Mucosa of gallbladder (tissue), 1 donor: ENCODE measurements at places on chromosomes 13 and 19. TPM values are rescaled to one million over a fixed set of nuclear protein-coding genes. Genes with fewer than 3 reads are reported as not detected.
A peak's percentile ranks its signal among the peaks of the same experiment; 100 is the strongest.

Gene ZNF492
- 0.14 TPM for total RNA-seq

Gene KCNN4
- total RNA-seq, result 10.5 TPM

Gene RASAL3
- 9.7 TPM for total RNA-seq

Gene TECR
- total RNA-seq, result 149 TPM

Gene TNFAIP8L1
- 7.3 TPM for total RNA-seq

Gene DNAAF3
- 7.3 TPM for total RNA-seq

Gene ATXN8OS
- total RNA-seq, result not detected

Gene GPR12
- not detected for total RNA-seq

Gene CDC16
- 54.2 TPM for total RNA-seq

Gene EGLN2
- 114 TPM for total RNA-seq

Gene CFAP97D2
- not detected for total RNA-seq

Gene LRRC63
- total RNA-seq, result 0.69 TPM

Gene ZBTB32
- 0.43 TPM for total RNA-seq

Gene CEACAM16
- 0.12 TPM for total RNA-seq

Gene CADM4
- total RNA-seq, result 20.6 TPM

Gene IGSF23
- total RNA-seq, result not detected

- no peak for DNase-seq
These were observed 3.7 kb downstream of the NFKBID start for GRCh38 chr19:35896643-35897040.

- no peak for DNase-seq
These were observed 2.9 kb downstream of the SUPT5H start for GRCh38 chr19:39448271-39448670.

- no peak for DNase-seq
These were observed 7.2 kb downstream of the SHC2 start for GRCh38 chr19:453606-454005.

DNA sequence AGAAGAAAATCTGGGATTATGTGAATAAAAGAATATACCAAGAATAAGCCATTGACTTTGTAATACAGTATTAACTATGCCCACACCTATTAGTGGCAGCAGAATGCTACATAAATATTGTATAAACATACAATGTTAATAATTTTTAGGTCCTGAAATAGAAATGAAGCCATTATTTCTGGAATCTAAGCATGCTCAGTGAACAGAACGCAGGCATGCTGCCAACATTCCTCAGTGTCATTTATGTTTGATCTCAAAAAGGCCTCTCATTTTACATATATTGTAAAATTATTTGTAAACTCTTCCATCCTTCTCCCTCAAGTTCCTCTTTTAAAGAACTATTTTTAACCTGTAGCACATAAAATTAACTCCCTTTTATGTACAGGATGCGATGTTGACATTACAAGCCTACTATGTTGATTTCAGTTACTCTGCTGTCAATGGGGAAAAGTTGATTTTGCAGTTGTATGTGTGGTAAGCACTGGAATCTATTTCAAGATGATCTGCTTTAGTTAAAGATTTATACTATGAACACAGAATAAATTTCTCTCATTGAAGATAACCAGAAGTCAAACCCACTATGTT lies 118.8 kb downstream of the VWA8 start:
- no peak for DNase-seq

- DNase-seq, result peak; percentile 68
These were observed 29.1 kb downstream of the PAK4 start for GRCh38 chr19:39154629-39155100.

DNA sequence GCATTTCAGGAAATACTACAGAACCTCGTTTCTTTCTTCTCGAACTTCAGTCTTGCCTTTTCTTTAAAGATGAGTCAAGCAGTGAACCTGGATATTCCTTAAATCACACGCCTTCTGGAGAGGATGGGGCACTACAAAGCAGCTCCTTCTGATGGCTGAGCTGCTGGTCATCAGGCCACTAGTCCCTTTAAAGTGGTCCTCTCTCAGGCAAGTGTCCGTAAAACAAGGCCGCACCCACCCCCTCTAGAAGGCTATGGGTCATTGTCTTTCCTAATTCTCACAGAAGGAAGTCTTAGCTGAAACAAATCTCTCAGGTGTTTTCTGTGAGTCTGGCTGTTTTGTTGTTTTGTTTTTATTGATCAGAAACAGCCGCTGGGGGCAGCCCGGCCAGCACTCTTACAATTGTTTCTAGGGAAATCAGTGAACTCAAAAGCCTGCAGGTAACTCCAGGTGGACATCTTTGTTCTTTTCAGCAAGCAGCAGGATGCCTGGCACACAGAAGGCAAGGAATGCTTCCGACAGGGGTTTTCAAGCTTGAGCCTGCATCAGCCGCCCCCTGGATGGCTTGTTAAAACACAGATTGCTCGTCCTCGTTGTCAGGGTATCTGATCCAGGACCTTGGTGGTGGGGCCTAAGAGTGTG lies 45.4 kb downstream of the MBNL2 start:
- no peak for DNase-seq

- DNase-seq, result peak; percentile 93
These were observed 6.8 kb upstream of the ARRDC2 start for GRCh38 chr19:18000915-18001776.

- no peak for DNase-seq
These were observed 19.6 kb downstream of the MTMR6 start for GRCh38 chr13:25267715-25268114.

DNA sequence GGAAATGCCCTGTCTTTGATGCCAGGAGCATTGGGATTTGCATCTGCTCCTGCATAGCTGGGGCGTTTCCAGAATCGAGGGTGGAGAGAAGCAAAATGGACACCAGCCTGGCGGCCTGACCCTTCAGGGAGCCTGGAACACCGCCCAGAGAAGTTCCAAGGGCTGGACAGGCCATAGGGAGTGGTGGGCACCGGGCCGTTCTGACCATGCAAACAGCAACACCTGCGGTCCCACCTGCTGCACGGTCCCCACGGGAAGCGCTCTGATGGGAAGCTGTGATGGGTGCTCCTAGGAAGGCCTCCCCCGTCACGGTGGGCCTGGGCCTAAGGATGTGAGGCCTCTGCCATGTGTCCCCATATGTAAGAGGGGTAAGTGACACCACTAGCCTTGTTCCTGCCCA lies 34.2 kb upstream of the ANKRD10 start:
- DNase-seq, result no peak

DNA sequence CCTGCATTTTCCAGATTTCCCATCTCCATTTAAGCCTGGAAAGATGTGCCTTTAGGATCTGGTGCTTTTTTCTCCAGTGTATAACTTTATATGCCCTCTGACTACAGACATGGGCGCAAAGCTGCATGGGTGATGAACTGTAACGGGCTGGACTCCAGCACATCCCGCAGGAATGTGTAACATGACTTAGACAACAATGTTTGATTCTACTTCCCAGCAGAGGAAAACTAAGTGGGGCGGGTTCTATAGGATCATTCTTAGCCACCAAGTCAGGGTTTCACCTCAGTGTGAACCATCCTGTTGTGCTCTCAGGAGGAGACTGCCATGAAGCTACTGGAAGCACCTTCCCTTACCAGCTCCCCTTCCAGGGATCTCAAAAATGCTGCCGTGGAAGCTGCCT lies 93.2 kb upstream of the SERP2 start:
- no peak for DNase-seq

GRCh38 chr13:34869696-34870095 lies 72.4 kb upstream of the NBEA start:
- no peak for DNase-seq

GRCh38 chr13:108346376-108346775 lies 76.9 kb downstream of the TNFSF13B start:
- DNase-seq, result peak; percentile 51

DNA sequence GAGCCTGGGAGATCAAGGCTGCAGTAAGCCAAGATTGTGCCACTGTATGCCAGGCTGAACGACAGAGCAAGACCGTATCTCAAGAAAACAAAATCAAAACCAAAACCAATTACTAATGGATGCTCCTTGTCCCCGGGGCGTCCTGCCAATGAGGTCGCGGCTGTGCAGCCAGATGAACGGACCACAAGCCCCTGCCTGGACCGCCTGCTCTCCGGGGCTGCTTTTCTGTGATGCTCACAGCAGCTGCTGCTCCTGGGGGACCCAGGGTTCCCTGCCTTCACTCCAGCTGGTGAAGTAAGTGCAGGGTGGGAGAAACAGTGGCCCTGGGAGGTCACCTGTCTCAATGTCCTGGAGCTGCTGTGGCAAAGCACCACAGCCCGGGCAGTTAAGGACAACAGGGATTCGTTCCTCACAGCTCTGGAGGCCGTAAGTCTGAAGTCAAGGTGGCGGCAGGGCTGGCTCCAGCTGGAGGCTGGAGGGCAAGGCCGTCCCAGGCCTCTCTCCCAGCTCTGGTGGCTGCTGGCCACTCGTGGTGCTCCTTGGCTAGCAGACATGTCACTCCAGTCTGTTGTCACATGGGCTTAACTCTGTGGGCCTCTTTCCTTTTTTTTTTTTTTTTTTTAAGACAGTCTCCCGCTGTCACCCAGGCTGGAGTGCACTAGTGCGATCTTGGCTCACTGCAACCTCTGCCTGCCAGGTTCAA lies 10.1 kb downstream of the COPE start:
- no peak for DNase-seq

GRCh38 chr13:82772816-82773215 lies 1109.5 kb downstream of the SLITRK1 start:
- no peak for DNase-seq

DNA sequence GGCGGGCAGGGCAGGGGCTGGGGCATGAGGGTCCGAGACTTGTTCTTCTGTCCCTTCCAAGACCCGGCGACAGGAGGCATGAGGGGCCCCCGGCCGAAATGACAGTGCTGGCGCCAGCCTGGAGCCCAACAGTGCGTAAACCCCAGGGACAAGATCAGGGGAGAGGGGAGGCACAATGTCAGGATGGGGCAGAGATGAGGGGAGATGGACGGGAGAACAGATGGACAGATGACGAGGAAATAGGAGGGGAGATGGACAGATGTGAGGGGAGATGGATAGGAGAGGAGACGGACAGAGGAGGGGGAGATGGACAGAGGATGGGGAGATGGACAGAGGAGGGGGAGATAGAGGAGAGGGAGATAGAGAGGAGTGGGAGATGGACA lies 518 bp downstream of the FLT3LG start:
- DNase-seq, result no peak

DNA sequence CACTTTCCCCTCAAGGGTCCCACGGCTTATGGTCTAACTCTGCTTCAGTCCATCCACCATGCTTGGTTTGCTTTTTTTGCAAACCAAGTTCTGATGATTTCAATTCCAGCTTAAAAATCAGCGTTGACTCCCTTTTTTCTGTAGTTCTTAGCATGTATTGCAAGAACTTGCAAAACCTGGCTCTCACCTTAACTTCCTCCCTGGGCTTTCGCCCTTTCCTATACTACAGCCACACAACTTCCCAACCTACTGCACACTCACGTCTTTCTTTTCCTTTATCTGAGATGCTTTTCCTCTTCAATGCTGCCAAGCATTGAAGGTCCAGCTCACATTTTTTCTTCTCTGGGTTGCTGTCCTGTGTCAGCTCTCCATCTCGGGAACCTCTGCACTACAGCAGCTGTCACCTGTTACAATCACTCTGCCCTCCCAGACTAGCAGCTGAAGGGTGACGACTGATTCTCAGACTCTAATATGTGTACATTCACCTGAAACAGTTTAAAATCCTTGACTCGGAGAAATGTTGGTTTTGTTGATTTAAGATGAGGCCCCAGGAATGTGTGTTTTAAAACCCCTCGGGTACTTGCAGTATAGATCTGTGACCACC lies 143.7 kb downstream of the FREM2 start:
- DNase-seq, result no peak

GRCh38 chr19:39207293-39207836 lies 3.3 kb upstream of the SYCN start:
- no peak for DNase-seq

DNA sequence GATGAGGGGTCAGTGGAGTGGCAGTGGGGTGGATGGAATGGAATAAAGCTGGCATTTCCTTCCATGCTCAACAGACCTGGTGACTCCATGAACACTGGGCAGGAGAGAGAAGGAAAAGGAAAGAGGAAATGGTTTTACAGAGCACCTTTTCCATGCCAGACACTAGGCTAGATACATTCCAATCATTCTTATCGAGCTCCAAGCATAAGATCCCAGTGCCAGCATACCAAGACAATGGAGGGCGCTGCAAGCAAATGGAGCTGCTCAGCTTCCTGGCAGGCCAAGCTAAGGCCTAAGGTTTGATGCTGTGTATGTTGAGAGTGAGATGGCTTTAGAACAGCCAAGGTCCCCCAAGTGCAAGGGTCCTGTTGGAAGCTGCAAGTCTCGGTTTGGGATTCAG lies 113.2 kb downstream of the HSPH1 start:
- no peak for DNase-seq

- DNase-seq, result no peak
These were observed 146.2 kb downstream of the SHISA2 start for GRCh38 chr13:25905611-25906010.

- no peak for DNase-seq
These were observed 115.5 kb downstream of the FGF14 start for GRCh38 chr13:102286326-102286725.
